ENCODE measurements at places on chromosomes 2 and 18. TPM values are rescaled to one million over a fixed set of nuclear protein-coding genes. Genes with fewer than 3 reads are reported as not detected.

ASB18 gene
- not detected for total RNA-seq

DNA sequence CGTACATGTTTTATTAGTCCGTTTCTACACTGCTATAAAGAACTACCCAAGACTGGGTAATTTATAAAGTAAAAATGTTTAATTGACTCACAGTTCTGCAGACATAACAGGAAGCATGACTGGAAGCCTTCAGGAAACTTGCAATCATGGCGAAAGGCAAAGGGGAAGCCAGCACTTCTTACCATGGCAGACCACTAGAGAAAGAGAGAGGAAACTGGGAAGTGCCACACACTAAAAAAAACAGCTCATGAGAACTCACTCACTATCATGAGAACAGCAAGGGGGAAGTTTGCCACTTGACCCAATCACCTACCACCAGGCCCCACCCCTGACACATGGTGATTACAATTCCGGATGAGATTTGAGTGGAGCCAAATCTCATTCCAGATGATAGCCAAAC, 466.2 kb downstream of the IRS1 start:
- no peak for DNase-seq

DNA sequence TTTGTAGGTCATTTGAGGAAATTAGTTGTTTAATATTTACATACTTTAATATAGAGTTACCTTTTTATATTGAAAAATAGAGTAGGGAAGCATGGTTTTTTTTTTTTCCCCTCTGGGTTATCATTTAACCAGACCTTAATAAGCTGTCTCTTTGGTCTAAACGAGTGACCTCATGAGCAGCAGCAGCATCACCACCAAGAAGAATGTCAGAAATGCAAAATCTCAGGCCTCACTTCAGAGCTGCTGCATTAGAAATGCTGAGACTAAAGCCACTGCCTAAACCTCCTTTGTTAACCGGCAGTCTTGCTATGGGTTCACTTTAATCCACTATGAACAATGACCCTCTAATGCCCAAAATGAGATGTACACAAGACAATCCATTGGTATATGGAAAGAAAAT, 733.7 kb upstream of the FAM98A start:
- DNase-seq: no peak

DNA sequence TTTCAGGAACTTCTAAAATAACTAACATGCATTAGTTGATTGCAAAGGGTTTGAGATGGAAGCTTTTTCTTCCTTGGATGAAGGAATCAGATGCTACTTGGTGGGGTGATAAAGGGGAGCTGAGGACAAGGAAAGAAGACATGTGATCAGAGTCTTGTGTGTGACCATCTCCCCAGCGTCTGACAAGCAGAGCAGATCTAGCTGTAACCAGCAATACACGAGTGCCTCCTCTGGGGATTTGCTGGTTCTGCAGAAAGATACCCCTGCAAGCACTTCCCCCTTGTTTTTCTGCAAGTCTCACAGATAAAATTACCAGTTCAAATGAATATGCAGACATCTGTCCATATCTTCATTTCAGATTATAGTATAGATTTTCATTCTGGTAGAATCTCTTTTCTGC, 2.7 kb downstream of the CDH7 start:
- DNase-seq: no peak

- no peak for DNase-seq
Measured at GRCh38 chr2:126748929-126749518, 93.1 kb downstream of the GYPC start.

GRCh38 chr2:150409196-150409595, 78.3 kb downstream of the RND3 start:
- no peak for DNase-seq

TMEM214 gene
- total RNA-seq: 53.8 TPM

SERPINB10 gene
- not detected for total RNA-seq

DNA sequence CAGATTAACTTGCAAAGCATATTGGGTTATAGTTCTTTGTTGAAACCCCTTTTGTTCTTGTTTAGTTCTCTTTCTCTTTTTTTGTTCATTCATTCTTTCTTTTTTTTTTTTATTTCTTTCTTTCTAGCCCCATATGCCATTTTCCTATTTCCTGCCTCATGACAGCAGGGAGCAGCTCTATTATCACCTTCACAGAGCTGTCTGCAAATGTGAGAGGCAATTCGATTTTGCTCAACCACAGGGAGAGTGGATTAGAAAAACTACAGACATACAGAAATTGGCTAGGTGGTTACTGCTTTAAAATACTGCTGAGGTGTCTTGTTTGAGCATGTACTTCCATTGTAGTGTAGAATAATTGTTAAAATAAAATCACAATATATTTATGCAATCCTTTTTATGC, 44.2 kb upstream of the TBR1 start:
- DNase-seq: no peak

DNA sequence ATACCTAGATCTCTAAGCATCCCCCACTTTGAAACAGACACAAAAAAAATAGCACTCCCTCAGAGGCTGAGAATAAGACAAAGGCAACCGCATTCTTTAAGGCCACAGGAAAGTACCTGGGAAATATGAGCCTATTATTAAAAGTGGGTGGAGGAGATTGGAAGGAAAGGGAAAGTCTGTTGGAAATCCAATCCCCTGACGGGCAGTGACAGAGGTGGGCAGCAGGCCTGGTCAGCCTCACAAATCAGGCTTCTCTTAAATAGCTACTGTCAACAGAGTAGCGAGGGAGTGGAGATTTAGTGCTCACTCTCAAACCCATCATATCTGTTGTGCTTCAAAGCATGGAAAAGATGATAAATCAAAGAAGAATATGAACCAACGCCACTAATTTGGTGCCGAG, 324.4 kb downstream of the ALK start:
- DNase-seq: no peak

CBLN2 gene
- total RNA-seq: 0.12 TPM

- DNase-seq: peak; percentile 20
Measured at GRCh38 chr2:127576433-127577207, 41.1 kb downstream of the MYO7B start.

DNA sequence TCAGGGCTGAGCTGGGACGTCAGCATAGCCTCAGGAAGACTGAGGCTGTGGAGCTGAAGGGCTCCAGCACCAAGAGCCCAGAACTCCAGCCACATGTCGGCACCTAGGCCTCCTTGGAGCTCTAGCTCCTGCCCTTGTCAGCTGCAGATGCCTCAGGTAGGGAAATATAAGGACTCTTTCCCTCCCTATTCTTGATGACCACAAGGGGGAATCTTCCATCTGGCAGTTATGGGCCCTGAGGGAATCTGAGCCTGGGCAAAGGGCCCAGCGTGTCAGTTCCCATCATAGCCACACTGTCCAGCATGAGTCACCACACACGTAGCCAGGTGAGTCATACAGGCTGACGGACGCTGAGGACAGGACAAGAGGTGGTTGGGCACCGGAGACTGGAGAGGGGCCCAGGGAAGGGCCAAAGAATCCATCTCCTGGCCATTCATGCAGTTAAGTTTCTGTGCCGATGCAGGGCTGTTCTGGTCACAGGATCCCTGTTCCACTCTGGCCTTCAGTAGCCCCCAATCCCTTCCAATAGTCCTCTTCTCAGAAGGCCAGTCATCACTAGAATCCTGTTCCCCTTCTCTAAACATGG, 1.8 kb downstream of the MPV17 start:
- peak; percentile 99 for DNase-seq

GRCh38 chr18:6355789-6356589, 58.7 kb downstream of the L3MBTL4 start:
- DNase-seq: peak; percentile 6
